Activated CD4-positive, CD25-positive, alpha-beta regulatory T cell treated with anti-CD3 and anti-CD28 coated beads, Interleukin-2, amount 50 U/mL, for 16 hours (primary cell): ENCODE measurements at places on chromosomes 16 and 17.

DNA sequence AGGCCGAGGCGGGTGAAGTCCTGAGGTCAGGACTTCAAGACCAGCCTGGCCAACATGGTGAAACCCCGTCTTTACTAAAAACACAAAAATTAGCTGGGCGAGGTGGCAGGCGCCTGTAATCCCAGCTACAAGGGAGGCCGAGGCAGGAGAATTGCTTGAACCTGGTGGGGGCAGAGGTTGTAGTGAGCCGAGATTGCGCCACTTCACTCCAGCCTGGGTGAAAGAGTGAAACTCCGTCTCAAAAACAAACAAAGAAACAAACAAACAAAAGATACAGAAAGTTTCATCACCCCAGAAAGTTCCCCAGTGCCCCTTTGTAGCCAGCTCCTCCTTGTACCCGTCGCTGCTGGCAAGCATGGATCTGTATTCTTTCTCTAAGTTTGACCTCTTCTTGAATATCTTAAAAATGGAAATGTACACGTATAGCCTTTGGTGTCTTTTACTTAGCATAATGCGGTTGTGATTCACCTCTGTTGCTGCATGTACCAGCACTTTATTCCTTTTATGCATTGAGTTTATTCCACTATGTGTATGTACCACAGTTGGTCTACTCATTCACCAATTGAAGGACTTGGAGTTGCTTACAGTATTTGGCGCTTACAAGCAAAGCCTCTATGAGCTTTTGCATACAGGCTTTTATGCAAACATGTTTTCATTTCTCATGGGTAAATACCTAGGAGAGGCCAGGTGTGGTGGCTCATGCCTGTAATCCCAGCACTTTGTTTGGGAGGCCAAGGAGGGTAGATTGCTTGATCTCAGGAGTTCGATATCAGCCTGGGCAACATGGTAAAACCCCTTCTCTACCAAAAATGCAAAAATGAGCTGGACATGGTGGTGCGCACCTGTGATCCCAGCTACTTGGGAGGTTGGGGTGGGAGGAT lies 87.5 kb upstream of the CLEC18A start:
- no peak for DNase-seq

DNA sequence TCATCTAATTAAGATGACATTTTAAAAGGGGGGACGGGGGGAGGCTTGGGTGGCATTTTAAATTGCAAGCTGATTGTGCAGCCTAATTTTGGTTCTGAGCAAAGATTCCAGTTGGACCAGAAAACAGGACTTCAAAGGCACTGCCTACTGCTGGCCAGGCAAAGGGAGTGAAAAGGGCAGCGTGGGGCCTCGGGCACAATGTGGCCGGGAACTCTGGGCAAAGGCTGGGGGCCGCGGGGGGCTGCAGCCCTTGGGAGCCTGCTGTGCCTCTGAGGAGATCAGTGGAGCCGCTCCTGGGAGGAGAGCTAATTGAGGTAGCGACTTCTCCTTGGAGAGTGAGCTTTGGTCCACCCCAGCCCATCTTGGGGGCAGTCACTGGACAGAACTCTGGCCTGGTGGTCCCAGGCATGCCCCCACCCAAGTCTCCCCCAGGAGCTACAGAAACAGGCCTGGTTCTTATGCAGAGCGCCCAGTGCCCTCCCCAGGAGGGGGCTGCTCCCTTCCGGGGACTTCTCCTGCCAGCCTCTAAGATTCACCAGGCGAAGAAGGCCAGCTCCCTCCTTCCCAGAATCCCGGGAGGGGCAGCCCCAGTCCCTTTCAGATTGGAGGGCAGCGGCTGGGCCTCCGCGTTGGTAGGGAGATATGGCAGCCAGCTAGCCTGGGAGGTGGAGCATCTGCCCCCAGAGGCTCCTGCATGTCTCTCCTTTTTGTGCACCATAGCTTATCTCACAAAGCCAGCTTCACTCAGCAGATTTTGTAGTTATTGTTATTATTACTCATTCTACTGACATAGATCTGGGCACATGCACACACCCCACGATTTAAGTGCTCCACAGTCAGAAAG lies 115.6 kb downstream of the GNAO1 start:
- no peak for DNase-seq

GRCh38 chr17:73546770-73547536 lies 97.3 kb downstream of the SDK2 start:
- DNase-seq = no peak

- no peak for DNase-seq
These were observed 36.2 kb upstream of the IRF8 start for GRCh38 chr16:85862476-85863383.

DNA sequence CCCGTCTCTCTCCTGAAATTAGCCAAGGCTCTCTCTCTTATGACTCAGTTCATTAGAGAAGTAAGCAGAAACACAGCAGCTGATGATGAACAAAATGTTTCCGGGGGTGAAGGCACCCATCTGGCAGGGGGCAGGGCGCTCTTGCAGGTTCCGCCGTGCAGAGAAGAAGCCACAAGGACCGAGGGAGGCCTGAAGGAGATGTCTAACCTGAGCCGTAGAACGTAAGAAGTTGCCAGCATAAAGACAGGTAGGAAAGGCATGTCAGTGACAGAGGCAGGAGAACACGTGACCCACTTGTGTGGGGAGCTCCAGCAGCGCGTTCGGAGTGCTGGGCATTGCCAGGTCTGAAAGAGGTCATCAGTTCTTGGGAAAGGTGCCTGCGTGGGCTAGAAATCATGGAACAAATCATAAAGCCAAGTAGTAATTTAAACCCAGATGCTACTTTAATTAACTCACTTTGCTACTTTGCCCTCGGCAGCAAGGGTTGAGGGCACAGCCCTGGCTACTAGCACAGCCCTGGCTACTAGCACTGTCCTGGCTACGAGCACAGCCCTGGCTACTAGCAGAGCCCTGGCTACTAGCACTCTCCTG lies 198.6 kb downstream of the RPTOR start:
- DNase-seq = no peak

GRCh38 chr17:16343569-16343968 lies 9.7 kb downstream of the CENPV start:
- DNase-seq = no peak

DNA sequence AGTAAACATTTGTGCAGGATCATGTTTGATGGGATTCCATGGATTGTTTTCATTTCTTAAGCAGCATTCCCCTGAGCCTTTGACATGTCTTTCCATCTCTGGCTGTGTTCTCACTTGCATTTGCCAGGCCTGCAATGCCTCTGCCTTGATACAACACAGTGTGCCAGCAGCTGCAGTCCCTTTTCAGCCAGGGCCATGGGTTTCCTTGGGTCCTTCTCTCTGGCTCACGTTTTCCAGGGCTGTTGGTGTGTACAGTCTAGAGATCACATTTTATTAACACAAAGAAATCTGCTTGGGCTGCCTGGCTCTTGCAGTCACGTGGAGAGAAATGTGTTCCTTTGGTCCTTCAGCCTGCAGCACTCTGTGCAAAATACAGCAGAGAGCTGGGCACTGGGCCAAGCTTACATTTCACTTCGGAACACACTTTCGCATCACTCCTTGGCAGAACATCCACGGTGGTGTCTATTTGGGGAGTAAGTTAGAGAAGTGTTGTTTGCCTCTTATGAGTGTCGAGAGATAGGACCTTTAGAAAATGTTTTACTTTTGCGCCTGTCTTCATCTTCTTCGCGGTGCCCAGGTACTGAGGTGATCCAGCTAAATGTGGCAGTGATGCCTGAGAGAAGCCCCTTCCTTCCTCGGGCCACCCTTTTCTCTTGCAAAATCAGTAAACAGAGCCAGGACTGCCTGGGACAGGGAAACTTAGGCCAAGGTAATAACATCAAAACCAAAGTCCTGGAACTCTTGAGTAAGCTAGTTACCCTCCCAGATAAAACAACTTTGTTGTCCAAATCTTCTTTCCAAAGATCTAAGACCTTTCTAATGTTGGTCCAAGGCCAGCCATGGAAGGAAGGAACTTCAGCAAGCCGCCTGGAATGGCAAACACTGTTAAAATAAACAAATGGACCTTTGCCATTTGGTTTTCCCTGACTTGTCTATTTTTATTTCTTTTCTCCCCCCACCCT lies 20.9 kb downstream of the HLF start:
- DNase-seq = no peak

DNA sequence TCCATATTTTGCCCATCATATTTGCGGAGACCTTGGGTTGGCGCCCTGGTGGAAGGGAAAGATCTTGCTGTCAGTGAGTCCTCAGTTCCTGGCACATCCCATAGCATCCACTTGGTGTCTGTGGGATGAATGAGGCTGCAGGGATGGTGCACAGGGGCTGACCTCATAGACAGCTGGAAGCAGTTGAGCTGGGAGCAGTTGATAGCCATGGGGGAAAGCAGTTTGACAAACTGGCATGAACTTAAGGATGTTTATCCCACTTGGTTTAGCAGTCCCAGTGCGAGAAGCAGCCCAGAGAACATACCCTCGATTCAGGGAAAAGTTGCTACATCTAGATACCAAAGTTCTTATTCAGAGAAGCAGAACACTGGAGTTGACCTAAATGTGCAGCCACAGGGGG lies 80.7 kb downstream of the SNX29 start:
- DNase-seq = no peak

DNA sequence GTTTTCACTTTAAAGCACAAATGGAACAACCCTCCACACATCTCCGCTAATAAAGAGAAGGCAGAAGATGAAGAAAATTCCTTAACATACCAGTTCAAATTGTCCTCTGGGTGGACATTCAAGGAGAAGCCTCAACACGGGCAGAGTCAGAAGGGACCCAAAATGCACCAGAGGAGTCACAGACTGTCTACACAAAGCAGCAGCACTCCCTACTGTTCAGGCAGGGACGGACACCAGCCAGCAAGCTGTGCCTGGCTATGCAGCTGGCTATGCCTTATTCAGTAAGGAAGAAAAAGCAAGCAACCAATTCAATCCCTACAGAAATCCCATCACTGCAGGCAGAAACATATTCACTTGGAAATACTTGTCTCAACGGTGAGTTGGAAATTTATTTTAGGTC lies 8.1 kb downstream of the DNAJC7 start:
- no peak for DNase-seq

- DNase-seq = no peak
These were observed 76.7 kb downstream of the HLF start for GRCh38 chr17:55341432-55341831.

- DNase-seq = no peak
These were observed 64.5 kb upstream of the RBFOX1 start for GRCh38 chr16:7268182-7268581.

DNA sequence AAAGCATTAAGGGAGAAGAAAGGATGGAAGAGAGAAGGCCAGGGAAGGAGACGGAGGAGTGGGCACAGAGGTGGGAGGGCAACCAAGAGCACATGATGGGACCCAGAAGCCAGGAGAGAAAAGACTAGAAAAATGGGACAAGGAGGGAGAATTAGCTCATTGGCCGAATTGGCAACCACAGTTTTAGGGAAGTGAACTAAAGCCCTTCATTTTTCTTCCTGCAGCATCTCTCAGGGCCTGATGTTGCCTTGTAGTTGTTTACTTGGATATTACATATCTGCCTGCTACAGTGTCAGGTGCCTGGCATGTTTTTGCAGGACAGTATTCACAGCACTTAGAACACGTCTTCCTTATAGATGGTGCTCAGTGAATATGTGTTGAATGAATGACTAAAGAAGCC lies 19.0 kb downstream of the EMP2 start:
- DNase-seq = no peak

GRCh38 chr17:74631468-74632450 lies 8.2 kb upstream of the CD300E start:
- DNase-seq = no peak
